ENCODE measurements at places on chromosomes 11 and 22.
A peak's percentile ranks its signal among the peaks of the same experiment; 100 is the strongest.

- no peak for DNase-seq
Measured at GRCh38 chr11:87456499-87456898, 418.8 kb downstream of the TMEM135 start.

DNA sequence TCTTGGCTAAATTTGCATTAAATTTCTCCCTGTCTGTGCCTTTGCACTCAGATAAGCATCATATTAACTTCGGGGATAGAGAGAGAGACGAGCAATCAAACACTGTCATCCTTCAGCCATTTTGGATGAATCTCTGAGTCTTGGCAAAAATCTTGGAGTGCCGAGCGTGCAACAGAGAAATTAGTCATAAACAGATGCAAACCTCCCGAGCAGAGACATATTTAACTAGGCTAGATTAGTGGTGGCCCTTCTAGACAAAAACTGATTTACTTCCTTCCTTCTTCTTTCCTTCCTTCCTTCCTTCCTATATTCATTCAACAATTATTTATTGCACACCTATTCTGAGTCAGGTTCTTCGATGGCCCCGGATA lies 114.4 kb upstream of the BLID start:
- DNase-seq, result no peak

DNA sequence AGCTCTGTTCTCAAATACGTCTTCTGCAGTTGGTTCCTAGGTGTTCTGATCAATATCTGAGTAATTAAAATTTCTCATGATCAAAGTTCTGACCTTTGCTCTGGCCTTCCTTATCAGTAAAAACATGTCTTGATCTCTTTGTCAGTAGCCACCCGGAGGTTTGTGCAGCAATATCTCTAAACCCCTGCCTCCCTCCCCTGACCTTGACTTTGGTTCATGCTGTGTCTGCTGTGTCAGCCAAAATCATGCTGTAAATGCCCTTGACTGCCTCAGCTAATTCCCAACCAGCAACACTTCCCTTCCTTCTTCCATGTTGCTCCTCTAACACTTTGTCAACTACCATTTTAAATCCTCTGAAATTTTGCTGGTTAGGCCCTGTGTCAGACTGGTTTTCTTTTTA lies 424.7 kb downstream of the FAM181B start:
- DNase-seq, result no peak

DNA sequence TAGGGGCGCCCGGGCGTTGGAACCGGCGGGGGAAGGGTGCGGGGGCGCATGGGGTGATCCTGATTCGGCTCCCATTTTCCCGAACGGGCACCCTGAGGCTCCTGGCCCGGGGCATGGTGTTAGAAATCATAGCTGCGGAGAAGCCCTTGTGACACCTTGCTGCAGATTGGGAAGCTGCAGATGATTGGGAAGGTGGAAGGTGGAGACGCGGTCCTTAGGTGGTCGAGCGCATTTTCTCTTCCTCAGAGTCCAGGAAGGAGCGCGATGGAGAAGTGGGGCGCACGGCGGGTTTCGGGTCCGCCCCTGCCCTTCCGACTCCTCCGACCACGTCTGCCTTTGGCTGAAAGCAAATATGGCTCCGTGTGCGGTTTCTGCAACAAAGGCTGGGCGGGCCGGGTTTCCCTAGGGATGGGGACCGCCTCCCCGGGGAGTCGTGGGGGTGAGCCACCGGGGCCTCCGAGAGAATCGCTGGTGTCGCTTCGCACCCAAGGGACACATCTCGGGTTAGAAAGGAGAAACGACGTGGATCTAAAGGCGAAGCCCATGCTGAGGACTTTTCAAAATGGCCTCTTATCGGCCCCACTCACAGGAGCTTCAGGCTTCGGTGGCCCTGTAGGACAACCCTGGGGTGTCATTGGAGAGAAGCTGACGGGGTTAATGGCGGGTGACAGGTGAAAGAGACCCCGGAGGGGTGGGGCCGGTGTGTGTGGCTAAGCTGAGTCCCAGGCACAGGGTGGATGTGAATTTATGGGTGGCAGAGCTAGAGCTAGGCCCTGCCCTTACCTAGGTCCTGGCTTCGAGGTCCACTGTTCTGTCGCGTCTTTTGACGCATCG lies 707 bp upstream of the FTH1 start:
- DNase-seq, result peak; percentile 23

- DNase-seq, result no peak
Measured at GRCh38 chr22:19207401-19207808, 28.9 kb upstream of the SLC25A1 start.

- no peak for DNase-seq
Measured at GRCh38 chr11:5577101-5577500, 3.6 kb upstream of the OR52B6 start.

GRCh38 chr11:70368961-70369360 lies 29.4 kb upstream of the CTTN start:
- DNase-seq, result no peak

GRCh38 chr11:27795955-27796861 lies 96.0 kb upstream of the BDNF start:
- no peak for DNase-seq

DNA sequence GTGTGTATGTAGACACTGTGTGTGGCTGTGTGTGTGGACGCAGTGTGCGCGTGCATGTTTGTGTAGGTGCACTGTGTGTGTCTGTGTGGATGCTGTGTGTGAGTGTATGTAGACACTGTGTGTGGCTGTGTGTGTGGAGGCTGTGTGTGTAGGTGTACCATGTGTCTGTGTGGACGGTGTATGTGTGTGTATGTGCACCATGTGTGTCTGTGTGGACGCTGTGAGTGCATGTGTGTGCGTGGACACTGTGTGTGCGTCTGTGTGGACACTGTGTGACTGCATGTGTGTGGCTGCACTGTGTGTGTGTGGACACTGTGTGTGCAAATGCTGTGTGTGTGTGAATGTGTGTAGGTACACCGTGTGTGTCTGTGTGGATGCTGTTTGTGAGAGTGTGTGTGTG lies 10.3 kb downstream of the TRPM5 start:
- DNase-seq, result no peak

- no peak for DNase-seq
Measured at GRCh38 chr11:128330203-128330602, 257.2 kb downstream of the ETS1 start.

- DNase-seq, result no peak
Measured at GRCh38 chr11:131695889-131696429, 325.5 kb downstream of the NTM start.

GRCh38 chr11:1218256-1218787 lies 4.5 kb upstream of the MUC5B start:
- no peak for DNase-seq

GRCh38 chr11:23594755-23595154 lies 734.5 kb upstream of the CCDC179 start:
- DNase-seq, result no peak

- no peak for DNase-seq
Measured at GRCh38 chr22:17074648-17075002, 10.2 kb upstream of the IL17RA start.
